ENCODE measurements at places on chromosomes 11 and 22. TPM values are rescaled to one million over a fixed set of nuclear protein-coding genes. Genes with fewer than 3 reads are reported as not detected.

DNA sequence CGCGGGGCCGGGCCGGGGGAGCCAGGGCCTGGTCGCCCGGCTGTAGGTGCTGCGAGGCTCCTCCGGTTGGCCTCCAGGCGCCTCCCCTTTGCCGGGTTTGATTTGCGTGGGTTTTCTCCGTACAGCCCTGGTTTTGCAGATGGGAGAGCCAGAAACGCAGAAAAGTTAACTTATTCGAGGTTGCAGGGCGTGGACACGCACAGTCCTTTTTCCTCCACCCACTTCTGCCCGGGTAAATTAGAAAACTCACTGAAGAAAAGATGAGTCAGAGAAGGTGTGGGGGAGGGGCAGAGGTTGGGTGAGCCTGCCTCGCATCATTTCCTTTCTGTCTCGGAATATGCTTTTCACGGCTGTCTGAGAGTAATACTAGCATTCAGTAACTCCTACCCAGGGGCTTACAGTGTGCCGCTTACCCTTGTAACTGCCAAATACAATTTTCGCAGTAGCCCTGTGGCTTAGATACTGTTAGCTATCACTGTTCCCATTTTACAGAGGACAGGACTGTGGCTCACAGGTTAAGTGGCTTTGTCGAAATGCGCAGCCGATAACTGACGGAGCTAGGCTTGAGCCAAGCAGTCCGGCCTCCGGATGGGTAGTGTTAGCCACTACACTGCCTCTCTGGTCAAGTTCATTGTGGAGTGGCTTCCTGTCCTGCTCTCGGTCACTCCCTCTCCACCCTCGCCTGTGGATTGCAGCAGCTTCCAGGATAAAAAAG lies 812 bp downstream of the FADD start:
- DNase-seq: peak; percentile 79
- peak overlapping the region; percentile 80 for H3K4me3 ChIP-seq
- H3K36me3 ChIP-seq: peaks cover 18% of the 10 kb centered on the region
- peak overlapping the region; percentile 97 for H3K27ac ChIP-seq
- peaks cover 21% of the 10 kb centered on the region for H3K4me1 ChIP-seq
- H3K27me3 ChIP-seq: no peaks in the 10 kb centered on the region

The TUB gene
- total RNA-seq: 5.7 TPM

- no peak overlapping the region for H3K4me3 ChIP-seq
- peaks cover 12% of the 10 kb centered on the region for H3K27me3 ChIP-seq
- H3K4me1 ChIP-seq: peaks cover 5% of the 10 kb centered on the region
These were observed 2.0 kb upstream of the NRGN start for GRCh38 chr11:124737638-124738305.

The MUS81 gene
- 59.9 TPM for total RNA-seq

The FOLH1 gene
- total RNA-seq: 0.36 TPM

- no peak for DNase-seq
- no peaks in the 10 kb centered on the region for H3K36me3 ChIP-seq
- H3K4me3 ChIP-seq: no peak overlapping the region
- peaks cover 33% of the 10 kb centered on the region for H3K27me3 ChIP-seq
- peaks cover 35% of the 10 kb centered on the region for H3K4me1 ChIP-seq
These were observed 1.5 kb downstream of the IGSF9B start for GRCh38 chr11:133955081-133955891.

GRCh38 chr11:85784480-85785265 lies 26.3 kb downstream of the SYTL2 start:
- H3K27me3 ChIP-seq: no peaks in the 10 kb centered on the region
- no peaks in the 10 kb centered on the region for H3K4me1 ChIP-seq
- no peaks in the 10 kb centered on the region for H3K36me3 ChIP-seq

DNA sequence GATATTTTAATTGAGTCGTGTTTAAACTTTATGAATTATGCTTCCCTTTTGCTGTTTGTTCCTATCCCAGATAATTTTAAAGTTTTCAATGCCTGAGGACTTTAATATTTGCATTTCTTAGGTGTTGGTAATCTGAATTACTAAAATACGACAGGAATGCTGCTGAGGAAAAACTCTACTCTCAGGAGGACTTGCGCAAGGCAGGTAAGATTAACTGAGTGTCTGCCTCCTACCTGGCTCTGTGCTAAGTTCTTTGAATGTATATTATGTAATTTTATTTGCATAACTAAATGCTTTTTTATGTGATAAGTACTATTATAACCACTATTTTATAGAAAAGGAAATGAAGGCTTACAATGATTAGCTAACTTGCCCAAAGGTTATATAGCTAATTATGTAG lies 2.7 kb upstream of the KCNA4 start:
- H3K27ac ChIP-seq: no peak overlapping the region
- H3K27me3 ChIP-seq: peaks cover 37% of the 10 kb centered on the region
- no peaks in the 10 kb centered on the region for H3K4me1 ChIP-seq
- no peaks in the 10 kb centered on the region for H3K36me3 ChIP-seq
- no peak overlapping the region for H3K4me3 ChIP-seq
- DNase-seq: no peak

GRCh38 chr11:112751329-112751728 lies 209.9 kb upstream of the NCAM1 start:
- no peak overlapping the region for H3K27ac ChIP-seq
- DNase-seq: no peak
- H3K4me3 ChIP-seq: no peak overlapping the region
- H3K4me1 ChIP-seq: no peaks in the 10 kb centered on the region

- H3K36me3 ChIP-seq: no peaks in the 10 kb centered on the region
- no peak for DNase-seq
- no peak overlapping the region for H3K27ac ChIP-seq
These were observed 2.4 kb upstream of the PPFIBP2 start for GRCh38 chr11:7511401-7511800.

All from astrocyte (in vitro differentiated cells and primary cell).